ENCODE measurements at places on chromosomes 12 and 14.
A peak's percentile ranks its signal among the peaks of the same experiment; 100 is the strongest.

DNA sequence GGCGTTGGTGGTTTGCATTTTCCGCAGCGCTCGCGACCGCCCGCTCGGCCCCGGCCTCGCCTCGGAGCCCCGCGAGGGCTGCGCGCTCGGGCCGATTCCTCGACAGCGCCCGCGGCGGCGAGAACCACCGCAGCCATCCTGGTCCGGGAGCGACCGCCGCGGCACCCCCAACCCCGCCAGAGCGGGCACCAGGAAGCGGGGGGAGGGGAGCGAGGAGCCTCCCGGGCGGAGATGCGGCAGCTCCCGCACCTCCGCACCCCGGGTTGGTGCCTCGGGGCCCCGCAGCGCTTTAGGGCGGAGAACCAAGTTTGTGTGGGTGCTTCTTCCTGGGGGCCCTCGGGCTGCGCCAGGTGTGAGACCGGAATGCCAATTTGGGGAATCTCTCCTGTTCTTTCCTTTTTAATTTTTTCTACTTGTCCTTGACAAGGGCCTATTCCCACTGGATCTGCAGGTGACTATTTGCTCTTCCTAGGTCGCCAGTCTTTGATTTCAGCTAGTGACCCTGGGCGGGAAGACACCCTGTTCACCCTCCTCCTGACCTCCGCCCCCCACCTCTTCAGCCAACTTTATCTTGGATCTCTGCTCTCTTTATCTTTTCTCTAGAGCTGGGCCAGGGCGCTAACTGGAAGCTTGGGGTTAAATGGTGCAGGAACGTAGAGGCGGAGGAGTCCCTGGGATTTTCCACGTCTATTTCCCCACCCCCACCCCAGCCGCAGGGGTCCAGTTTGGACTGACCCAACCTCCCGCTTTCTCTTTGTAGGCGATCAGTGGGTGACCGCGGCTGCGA is at the start of gene SOCS2:
Gene SOCS2 (plus strand): TSS at position 751 of the 787 bp plus-strand sequence. CDS start 223 bp downstream, outside the sequence.
- peak; percentile 4 for DNase-seq

- no peak for DNase-seq
Measured at GRCh38 chr12:75923964-75924666, 107.5 kb downstream of the PHLDA1 start.

DNA sequence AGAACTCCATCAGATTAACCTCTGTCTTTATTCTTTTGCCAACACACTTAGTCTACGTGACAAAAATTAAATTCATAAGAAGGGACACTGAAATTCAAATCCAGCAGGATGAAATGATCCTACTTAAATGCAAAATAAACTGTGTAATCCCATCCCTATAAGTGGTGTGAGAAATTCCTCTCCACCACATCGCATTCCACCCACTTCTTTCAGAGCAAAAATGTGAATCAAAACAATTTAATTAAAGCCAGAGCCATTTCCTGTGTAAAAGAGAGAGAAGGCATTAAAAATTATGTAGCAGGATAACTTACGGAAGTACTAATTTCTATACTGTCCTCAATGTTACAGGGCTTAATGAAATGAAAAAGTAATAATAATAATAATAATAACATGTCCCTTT is 844.3 kb downstream of the GALC start:
- no peak for DNase-seq

- DNase-seq = no peak
Measured at GRCh38 chr12:29088611-29089219, 60.4 kb upstream of the FAR2 start.

DNA sequence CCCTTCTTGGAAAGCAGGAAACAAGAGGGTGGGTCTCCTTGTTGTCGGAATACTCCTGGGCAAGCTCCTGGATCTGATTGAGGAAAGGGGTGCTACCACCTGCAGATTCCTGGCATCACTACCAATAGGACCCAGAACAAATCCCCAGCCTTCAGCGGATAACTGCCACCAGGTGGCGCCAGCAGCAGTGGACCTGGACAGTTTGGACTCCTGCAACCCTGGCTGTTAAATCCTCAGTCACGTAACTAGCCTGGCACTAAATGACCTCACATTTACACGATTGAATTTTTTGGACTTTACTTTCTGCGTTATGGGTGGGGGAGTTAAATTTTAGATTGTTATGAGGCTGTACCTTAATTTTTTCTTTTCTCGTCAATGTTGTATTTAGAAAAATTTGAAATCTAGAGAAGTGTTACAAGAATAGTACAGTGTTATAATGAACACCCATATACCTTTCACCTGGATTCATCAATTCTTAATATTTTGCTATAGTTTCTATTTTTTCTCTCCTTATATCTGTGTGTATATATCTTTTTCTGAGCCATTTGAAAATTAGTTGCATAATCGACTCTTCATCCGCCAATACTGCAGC is 95.6 kb downstream of the GAS2L3 start:
- DNase-seq = peak; percentile 14

GRCh38 chr12:89923091-89923490 is 214.5 kb upstream of the ATP2B1 start:
- DNase-seq = no peak

DNA sequence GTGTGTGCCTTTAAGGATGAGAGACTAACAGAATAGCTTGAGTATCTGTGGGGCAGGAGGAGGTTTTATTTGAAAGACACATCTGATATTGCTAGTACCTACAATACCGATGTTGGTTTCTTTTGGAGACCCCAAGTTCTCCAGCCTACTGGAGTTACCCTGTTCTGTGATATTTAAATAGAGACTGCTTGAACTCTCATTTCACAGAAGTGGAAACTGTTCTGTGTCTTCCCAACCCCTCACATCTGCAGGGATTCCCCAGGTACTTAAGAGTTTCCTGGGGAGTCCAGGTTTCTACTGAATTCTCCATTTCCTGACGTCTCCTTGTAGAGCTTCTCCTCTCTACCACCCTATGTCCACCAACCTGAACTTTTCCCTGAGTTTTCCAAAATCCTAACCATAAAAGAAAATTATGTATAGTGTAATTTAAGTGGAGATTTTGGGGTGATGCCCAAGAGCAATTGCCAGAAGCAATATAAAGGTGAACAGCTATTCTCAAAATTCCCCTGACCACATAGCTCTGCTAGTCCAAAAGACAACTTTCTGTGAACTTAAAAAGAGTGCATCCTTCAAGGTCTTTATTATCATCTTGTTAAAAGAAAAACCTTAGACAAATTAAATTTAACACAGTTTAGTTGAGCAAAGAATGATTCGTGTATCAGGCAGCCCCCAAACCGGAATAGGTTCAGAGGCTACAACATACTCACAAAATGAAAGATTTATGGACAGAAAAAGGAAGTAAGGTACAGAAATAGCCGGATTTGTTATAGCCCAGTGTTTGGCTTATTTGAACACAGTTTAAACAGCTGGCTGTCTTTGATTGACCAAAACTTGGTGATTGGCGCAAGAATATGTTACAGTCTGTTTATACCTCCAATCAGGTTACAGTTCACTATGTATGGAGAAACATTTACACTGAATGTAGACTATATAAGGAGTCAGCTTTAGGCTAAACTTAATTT is 373.4 kb downstream of the NUAK1 start:
- DNase-seq = no peak

- no peak for DNase-seq
Measured at GRCh38 chr14:64754685-64755084, 50.5 kb downstream of the PLEKHG3 start.

- peak; percentile 44 for DNase-seq
Measured at GRCh38 chr14:76955575-76956315, 72.8 kb downstream of the IRF2BPL start.

GRCh38 chr12:18461758-18462157 is 200.4 kb downstream of the PIK3C2G start:
- DNase-seq = no peak

DNA sequence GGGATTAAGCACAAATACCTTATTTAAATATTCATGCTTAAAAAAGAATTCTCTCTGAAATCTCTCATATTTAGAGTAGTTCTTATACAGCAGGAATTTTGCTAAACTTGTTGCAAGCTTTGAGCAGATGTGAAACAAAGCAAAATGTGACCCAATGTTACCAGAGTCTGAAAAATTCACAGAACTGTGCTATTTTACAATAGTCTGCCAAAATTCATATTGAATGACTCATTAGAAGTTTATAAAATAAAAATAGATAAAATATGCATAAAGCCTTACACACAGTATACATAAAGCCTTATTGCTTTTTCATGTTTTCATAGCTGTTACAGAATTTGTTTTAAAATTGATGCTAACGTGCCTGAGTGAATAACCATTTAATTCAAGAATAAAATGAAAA is 17.8 kb upstream of the RHOJ start:
- DNase-seq = no peak

DNA sequence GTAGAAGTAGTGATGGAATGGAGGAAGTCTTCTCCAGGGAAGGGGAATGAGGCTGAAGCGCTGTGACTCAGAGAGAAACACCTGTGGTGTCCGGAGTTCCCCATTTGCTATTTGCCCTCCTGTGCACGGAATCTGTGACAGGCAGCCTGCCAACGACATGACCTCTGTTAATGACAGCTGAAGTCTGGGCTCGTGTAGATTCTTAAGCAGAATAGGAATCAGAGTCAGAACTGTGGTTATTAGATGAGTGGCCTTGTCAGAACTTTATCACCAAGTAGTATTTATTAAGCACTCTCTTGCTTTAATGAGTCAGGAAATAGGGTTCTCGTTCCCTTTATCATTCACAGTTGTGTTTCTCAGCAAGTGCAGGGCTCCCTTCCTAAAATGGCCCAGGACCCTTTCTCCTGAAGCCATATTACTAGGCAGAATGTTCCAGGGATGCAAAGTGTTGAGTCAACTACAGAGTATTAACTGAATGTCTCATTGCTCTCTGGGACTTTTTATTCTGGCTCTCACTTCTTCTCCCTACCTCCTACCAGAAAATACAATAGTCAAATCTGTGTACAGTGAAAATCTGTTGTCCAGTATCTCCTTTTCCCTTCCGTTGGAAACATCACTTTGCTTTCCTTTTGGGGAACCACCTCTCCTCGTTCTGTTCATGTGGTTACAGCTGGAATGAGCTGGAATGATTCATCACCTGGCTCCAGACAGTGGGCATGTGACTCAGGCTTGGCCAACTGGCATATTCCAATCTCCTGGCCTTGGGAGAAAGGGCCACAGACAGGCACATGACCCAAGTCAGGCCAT is 77.8 kb upstream of the MAX start:
- peak; percentile 15 for DNase-seq

DNA sequence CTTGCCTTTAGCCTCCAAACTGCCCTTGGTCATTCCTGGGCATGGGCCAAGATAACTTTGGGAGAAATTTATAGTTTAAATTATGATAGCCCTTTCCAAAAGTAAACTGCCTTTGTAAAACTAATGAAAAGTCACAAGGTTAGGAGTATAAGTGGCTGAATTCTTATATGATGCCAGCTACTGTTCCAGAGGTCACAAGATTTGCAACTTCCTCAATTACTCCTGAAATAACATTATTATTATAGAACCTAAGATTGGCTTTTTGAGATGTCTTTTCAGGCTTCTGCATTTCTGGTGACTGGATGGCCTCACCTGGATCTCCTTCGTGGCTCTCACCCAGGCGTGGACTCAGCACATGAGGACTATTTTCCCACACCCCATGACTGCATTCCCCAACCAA is 55.0 kb downstream of the OSBPL8 start:
- no peak for DNase-seq

GRCh38 chr12:46701356-46701755 is 124.4 kb downstream of the SLC38A4 start:
- DNase-seq = no peak

GRCh38 chr12:111057701-111058425 is 137.5 kb upstream of the MYL2 start:
- DNase-seq = no peak

GRCh38 chr14:102966681-102967505 is 44.4 kb downstream of the AMN start:
- no peak for DNase-seq

- no peak for DNase-seq
Measured at GRCh38 chr12:78096909-78097597, 266.4 kb downstream of the NAV3 start.

- DNase-seq = no peak
Measured at GRCh38 chr12:64649487-64649886, 39.2 kb downstream of the RASSF3 start.

DNA sequence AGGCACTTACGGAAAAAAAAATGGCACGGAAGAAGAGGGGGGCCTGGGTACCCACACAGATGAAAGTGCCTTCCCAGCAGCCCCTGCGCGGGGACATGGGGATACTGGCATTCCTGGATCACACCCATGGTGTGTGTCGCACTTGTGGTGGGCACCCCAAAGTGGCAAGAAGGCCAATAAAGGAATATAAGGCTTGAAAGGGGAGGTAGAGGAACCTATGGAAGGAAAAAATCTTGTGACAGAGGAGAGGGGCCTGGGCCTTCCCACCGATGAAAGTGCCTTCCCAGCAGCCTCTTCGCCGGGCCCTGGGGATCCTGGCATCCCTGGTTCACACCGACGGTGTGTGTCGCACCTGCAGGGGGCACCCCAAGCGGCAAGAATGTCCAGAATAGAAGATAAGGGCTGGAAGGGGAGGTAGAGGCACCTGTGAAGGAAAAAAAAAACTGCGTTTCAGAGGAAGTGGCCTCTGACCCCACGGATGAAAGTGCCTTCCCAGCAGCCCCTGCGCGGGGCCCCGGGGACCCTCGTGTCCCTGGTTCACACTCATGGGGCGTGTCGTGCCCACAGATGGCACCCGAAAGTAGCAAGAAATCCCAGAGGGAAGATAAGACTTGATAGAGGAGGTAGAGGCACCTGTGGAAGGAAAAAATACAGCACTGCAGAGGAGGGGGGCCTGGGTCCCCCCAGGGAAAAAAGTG is 284.0 kb downstream of the ALG10 start:
- DNase-seq = no peak

DNA sequence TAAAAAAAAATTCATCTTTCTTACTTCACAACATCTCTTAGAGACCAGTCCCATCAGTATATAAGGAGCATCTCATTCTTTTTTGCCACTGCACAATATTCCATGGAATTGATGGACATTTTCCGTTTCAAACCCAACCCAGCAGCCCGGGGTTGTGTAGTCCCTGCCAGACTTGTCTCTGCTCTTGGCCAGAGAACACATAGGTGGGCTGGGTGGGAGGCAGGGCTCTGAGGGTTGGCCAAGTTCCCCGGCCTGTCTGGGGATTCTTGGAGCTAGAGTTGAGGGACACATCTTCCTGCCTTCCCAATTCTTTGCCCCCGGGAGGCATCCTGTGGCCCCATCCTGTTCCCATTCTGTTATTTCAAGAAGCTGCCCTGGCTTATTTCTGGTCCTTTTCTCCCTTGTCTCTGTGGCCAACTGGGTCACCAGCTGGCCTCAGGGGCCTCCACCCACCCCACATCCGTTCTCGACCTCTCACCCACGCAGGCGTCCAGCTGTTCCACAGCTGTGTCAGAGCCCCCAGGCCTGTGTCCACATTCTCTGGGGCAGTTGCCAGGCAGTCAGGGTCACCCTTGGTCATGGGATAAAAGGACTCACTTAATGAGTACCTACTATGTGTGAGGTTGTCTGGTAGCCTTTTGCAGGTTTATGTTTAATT is 52.0 kb upstream of the CCDC63 start:
- DNase-seq = no peak

DNA sequence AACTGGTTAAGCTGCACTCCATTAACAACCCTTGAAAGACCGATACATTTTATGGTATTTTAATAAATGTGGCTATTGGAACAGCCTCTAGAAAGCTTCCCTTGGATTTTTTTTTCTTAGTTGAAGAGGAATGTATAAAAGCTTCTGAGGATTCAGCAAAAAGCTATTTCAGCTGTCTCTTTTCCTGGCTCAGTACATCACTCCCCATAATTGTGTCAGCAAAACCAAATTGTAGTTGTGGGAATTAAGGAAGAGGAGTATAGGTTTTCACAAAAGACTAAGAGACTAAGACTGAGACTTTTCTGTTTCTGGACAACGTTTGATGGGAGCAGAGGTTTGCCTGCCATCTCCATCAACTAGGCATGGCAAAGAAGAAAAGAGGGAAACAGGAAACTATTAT is 106.5 kb downstream of the C12orf50 start:
- DNase-seq = no peak
